ENCODE measurements at places on chromosomes 7 and 10.

DNA sequence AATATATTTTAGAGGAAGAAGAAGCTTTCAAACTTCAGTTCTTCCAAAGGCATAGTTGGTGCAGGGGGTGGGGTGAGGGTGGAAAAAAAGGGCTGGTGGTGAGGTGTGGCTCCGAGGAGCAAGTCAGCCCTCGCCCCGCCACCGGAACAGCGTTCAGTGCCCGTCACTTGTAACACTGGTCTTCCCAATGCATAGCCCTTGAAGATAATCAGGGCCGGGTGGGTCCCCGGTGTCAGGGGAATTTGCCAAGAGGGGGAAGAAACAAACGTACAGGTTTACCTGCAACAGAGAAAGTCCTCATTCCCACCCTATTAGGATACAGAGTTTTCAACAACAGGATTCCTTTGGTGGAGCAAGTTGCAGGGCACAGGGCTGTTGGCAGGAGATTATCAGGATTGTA lies 1.5 kb downstream of the SVOPL start:
- no peak for DNase-seq

- no peak for DNase-seq
Observed at GRCh38 chr10:110735620-110736027, 91.5 kb downstream of the RBM20 start.

GRCh38 chr7:108434010-108434409 lies 22.2 kb downstream of the NRCAM start:
- DNase-seq = no peak

DNA sequence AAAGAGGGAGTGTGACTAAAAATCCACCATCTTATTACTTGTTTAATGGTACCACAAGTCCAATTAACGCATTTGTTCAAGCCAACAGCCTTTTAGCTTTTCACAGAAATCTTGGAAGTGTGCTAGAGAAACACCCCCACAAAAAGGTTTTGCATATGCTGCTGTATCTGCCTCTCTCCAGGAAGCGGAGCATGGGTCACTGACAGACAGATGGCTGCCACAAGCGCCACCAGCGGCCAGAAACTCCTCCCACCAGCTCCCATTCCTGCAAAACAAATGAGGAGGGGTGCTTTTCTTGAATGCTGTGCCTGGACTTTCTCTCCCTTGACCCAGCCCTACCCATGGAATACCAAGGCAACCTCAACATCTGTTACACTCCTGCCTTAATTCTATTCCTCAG lies 176.3 kb upstream of the LRGUK start:
- no peak for DNase-seq

DNA sequence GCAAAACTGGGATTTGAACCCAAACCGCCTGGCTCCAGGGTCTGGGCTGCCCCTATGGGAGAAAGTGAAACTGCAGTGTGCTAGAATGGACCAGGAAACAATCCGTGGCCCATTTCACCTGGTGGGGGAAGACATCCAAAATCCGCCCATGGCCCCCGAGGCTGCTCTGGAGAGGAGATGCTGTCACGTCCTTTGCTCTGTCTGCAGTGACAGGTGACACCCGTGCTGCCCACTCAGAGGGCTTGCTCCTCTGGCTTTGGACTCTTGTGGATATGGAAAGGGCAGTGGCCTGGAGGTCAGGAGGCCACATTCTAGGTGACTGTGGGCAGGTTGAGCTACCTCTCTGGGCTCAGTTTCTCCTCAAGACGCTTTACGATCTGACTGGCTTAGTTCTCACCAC lies 151.2 kb upstream of the GPR26 start:
- no peak for DNase-seq

- no peak for DNase-seq
Observed at GRCh38 chr7:99190359-99191009, 17.4 kb downstream of the KPNA7 start.

DNA sequence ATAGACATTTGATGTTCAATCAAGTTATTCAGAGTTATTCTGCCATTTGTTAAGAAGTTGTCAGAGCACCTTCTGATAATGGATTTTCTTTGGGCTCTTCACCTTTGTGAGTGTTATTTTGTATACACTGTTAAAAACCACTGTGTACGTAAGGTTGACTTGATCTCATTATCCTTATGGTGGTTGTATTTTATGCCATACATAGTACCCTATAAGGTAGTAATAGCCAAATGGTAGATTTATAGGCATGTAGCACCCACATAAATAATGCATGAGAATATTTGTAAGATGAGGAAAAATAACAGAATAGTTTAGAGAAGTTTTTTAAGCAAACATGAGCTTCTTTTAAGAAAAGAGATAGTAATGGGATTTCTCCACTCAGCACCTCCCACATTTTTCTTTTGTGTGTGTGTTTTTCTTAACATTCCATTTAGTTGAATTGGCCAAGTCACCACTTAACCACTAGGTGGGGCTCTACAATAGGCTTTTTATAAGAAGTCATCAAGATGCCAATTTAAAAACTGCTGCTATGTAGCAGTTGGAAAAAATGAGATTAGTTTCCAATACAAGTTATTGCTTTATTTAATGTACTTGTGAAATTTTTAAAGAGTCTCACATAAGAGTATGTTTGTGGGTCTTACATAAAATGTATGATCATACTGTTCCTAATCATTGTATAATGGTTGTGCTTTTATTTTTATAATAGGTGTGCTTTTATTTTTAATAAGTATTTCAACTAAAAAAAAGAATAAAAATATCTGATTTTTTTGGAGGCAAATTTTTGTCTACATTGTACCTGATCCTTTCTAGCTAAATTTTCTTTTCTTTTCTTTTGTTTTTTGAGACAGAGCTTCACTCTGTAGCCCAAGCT lies 41.1 kb upstream of the STMP1 start:
- DNase-seq = peak; percentile 51

DNA sequence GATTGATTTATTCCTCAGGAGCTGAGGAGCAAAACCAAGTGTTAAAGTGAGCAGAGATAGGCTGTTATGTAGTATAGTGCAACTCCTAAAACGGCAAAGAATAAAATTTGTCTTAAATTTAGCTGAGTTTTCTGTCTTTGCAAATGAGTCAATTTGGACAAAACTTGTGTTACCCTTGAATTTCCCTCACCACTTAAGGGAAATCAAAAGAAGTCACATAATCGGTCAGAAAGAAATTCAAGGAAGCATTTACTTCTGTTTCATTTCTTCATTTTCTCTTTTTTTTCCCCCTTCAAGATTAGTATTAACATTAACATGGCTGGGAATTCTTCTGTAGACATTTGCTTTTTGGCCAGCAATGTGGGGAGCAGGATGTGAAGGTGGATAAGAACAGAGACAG lies 13.9 kb downstream of the LSMEM1 start:
- no peak for DNase-seq

GRCh38 chr7:93725954-93726353 lies 151.4 kb upstream of the CALCR start:
- no peak for DNase-seq

DNA sequence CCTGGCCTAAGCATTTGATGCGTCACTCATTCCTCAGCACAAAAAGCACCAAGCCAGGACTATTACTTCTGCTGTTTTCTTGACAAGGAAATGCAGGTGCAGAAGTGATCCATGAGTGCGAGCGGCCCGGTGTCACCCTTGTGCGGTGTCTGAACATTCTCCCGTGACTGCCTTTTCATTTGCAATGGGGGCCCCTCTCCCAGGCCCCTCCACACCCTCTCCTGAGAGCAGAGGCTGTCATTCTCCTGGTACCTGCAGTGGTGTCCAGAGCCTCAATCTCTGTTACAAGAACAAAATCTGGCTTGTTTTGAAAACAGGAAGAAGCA lies 213.1 kb downstream of the DIP2C start:
- DNase-seq = no peak

GRCh38 chr7:27709137-27710075 lies 30.6 kb upstream of the TAX1BP1 start:
- DNase-seq = no peak

GRCh38 chr10:7288060-7288690 lies 122.7 kb downstream of the SFMBT2 start:
- DNase-seq = no peak

Data from NCI-H1105 (cell line).